Fibroblast of lung (primary cell): ENCODE measurements at places on chromosomes 3 and 15. TPM values are rescaled to one million over a fixed set of nuclear protein-coding genes. Genes with fewer than 3 reads are reported as not detected.

- H3K4me1 ChIP-seq, result no peaks in the 10 kb centered on the region
- DNase-seq, result no peak
- peaks cover 4% of the 10 kb centered on the region for H3K36me3 ChIP-seq
- no peak overlapping the region for H3K4me3 ChIP-seq
- no peaks in the 10 kb centered on the region for H3K27me3 ChIP-seq
- H3K27ac ChIP-seq, result no peak overlapping the region
Observed at GRCh38 chr3:25747033-25747432, 36.2 kb downstream of the NGLY1 start.

DNA sequence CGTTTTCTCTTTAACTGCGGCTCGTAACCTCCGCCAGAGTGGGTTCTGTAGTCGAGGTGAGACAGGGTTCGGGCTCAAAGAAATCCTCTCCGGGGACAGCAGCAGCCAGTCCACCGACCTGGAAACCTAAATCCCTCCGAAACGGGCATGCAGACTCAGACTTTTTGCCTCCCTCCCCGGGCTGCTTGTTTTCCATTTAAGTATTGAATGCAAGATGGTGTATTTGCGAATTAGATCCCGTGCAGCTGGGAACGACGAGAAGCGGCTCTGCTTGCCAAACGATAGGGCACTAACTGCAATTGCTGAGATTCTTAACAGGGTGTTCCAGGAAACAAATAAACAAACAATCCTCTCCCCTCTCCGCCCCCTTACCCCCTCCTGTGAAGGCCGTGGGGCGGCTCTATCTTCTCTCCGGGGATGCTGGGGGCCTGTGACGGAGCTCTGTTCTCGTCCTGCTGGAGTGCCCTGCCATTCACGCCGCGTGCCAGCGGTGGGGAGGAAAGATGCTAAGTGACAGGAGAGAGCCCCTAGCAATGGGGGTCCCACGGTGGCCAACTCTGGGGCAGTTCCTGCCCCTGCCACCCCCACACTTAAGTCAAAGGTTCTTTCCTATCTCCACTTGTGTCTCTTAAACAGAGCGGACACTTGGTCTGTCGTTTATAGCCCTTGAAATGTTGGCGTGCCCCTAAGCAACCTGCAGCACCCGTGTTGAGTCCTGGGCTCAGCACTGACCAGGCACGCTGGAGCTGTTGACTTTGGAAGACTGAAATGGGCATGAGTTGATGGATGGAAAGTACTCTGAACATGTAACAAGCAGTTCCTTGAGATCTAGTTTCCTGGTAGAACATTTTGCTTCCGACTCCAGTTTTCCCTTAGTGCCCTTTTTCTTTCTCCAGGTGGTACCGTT, 1.3 kb upstream of the ETV5 start:
- peak; percentile 57 for DNase-seq
- no peaks in the 10 kb centered on the region for H3K36me3 ChIP-seq
- peaks cover under 1% of the 10 kb centered on the region for H3K27me3 ChIP-seq
- H3K4me1 ChIP-seq, result peaks cover 12% of the 10 kb centered on the region
- H3K27ac ChIP-seq, result peak overlapping the region; percentile 91

DNA sequence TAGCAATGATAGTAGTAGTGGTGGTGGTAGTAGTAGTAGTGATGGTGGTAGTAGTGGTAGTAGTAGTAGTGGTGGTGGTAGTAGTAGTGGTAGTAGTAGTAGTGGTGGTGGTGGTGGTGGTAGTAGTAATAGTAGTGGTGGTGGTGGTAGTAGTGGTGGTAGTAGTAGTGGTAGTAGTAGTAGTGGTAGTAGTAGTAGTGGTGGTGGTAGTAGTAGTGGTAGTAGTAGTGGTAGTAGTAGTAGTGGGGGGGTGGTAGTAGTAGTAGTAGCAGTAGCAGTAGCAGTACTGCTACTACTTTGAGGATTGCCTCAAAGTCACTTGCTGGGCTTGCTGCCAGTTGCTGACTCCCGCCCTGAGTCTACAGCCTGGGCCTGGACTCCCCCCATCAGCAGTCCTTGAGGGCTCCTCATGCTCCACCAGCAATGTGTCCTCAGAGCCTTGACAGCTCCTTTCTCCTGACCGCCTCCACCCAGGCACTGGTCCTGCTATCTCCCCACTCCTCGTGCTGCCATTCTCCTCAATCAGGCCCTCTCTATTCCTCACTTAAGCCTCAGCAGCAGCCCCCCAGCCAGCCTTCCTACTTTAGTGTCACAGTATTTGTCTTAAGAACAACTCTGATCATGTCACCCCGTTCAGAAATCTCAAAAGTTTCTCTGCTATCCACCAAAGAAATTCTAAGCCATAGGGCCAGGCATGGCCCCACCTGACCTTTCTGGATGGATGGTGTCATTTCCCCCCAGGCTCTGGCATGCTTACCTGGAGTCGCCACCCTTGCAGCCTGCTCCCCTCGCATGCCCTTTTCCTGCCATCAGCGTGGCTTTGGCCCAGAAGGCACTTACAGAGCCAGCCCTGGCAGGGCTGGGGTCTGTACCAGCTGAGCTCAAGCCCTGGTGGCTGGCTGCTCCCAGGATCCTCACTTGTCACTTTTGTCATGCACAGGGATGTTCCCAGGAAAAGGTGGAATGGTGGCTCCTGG, 45.6 kb downstream of the DLEC1 start:
- H3K4me1 ChIP-seq, result no peaks in the 10 kb centered on the region
- H3K36me3 ChIP-seq, result no peaks in the 10 kb centered on the region
- H3K27me3 ChIP-seq, result no peaks in the 10 kb centered on the region
- H3K4me3 ChIP-seq, result no peak overlapping the region
- peak; percentile 41 for DNase-seq

GRCh38 chr15:77637851-77638692, 5.4 kb upstream of the LINGO1 start:
- no peak overlapping the region for H3K4me3 ChIP-seq
- H3K36me3 ChIP-seq, result no peaks in the 10 kb centered on the region
- no peak for DNase-seq
- peaks cover 22% of the 10 kb centered on the region for H3K27me3 ChIP-seq
- no peaks in the 10 kb centered on the region for H3K4me1 ChIP-seq

GRCh38 chr15:25796395-25796794, 66.7 kb downstream of the ATP10A start:
- no peak overlapping the region for H3K27ac ChIP-seq
- no peak overlapping the region for H3K4me3 ChIP-seq
- H3K36me3 ChIP-seq, result no peaks in the 10 kb centered on the region
- DNase-seq, result no peak

The PAQR5 gene
- total RNA-seq, result 9.8 and 16.2 TPM in 2 replicates

The TBCCD1 gene
- total RNA-seq, result 13.1 and 13.7 TPM in 2 replicates

GRCh38 chr3:102207151-102207571, 227.7 kb upstream of the ZPLD1 start:
- peaks cover 4% of the 10 kb centered on the region for H3K4me1 ChIP-seq
- peak; percentile 49 for DNase-seq
- no peak overlapping the region for H3K4me3 ChIP-seq
- H3K27ac ChIP-seq, result no peak overlapping the region
- no peaks in the 10 kb centered on the region for H3K36me3 ChIP-seq

The GRIP2 gene
- under 0.01 TPM in 2 replicates for total RNA-seq

DNA sequence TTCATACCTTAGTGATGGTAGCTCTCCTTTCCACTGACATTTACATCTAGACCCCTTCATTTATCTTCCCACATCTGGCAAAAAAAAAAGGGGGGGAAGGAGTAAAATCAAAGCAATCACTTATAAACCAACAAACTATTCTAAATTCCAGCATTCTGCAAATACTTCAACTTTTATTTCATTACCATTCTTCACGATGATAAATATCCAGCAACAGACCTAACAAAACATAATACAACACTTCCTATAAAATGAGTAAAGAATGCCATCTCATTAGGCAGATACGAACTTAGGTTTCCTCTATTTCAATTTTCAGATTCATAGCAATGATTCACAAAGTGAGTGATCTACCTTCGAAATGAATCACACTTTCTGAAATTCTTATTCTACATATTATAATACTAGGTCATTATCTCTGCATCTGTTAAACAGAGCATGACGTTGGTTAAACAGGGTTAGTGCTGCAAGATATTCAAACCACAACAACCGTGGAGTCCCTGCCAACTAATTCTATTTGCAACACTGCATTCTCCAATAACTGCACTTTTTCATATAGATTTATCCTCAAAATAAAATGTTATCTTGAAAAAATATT, at the start of gene LRRFIP2:
LRRFIP2 (minus strand) TSS at position 51 of the 595 bp plus-strand sequence. CDS start 25,599 bp downstream, outside the sequence.
- peaks cover 10% of the 10 kb centered on the region for H3K4me1 ChIP-seq
- H3K27me3 ChIP-seq, result no peaks in the 10 kb centered on the region
- H3K36me3 ChIP-seq, result no peaks in the 10 kb centered on the region
- H3K27ac ChIP-seq, result peak within 1 kb of the TSS; percentile 97

The FRMD5 gene
- total RNA-seq, result 1.3 and 4.3 TPM in 2 replicates

DNA sequence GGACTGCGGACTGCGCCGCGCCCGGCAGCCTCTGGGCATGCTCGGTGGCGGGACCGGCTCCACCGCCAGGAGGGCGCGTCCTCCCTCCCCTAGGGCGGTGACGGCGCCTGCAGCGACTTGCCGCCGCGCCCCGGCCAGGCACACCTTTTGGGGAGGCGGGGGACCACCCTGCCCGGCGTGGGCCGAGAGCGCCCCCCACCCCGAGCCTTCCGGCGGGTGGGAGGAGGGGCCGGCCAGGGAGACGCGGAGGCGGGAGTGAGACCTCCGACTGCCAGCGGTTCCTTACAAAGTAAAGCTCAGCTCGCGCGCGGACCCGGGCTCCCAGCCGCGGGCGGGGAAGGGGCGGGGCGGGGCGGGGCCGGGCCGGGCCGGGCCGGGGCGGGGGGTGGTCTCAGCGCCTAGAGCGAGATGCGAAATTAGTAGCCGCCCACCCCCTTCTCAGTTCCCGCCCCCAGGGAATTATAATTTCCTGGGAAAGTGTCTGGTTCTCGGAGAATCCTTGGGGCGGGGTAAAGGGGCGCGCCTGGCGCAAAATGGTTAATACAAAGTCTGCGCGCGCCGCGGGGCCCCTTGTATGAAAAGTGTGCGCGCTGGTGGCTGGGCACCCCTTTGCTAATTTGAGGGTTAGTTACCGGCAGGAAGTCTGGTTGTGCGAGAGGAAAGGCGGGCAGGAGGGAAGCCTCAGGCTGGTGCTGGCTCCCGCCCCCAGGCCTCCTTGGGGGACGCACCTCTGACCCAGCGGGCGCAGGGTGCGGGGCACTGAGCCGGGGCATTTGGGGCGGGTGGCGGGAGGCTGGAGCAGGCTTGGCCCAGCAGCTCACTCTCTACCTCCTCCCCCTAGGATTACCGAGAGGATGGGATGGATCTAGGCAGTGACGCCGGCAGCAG, 224.8 kb upstream of the IL12A start:
- peak overlapping the region; percentile 82 for H3K4me3 ChIP-seq
- peak; percentile 79 for DNase-seq
- H3K27me3 ChIP-seq, result no peaks in the 10 kb centered on the region
- peak overlapping the region; percentile 98 for H3K27ac ChIP-seq
- H3K36me3 ChIP-seq, result peaks cover 2% of the 10 kb centered on the region

DNA sequence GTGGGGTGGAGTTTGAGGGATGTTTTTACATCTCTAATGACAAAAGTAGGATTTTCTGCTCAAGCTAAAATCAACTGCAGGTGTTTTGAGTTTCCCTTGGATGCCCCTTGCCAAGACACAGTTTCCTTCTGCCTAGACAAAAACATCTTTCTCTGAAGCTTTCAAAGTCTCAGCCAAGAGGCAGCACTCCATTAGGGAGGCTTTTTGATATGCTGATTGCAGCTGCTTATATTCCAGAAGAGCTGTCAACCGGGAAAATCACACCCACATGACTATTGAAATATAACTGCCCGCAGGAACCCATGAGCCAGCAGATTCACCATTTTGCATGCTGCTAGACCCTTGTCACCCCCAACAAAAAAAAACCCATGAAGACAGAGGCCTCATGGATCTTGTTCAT, 27.5 kb upstream of the ZNF148 start:
- no peak overlapping the region for H3K27ac ChIP-seq
- H3K36me3 ChIP-seq, result no peaks in the 10 kb centered on the region
- DNase-seq, result no peak
- no peak overlapping the region for H3K4me3 ChIP-seq

- no peak overlapping the region for H3K4me3 ChIP-seq
- no peaks in the 10 kb centered on the region for H3K27me3 ChIP-seq
- no peaks in the 10 kb centered on the region for H3K36me3 ChIP-seq
Observed at GRCh38 chr3:373193-373779, 176.7 kb downstream of the CHL1 start.

The PLOD2 gene
- total RNA-seq, result 85.8 and 114 TPM in 2 replicates

- H3K27me3 ChIP-seq, result no peaks in the 10 kb centered on the region
- H3K27ac ChIP-seq, result no peak overlapping the region
- H3K36me3 ChIP-seq, result no peaks in the 10 kb centered on the region
- no peaks in the 10 kb centered on the region for H3K4me1 ChIP-seq
Observed at GRCh38 chr3:176785171-176785570, 412.1 kb downstream of the TBL1XR1 start.

The NR1I2 gene
- under 0.01 TPM in 1 of 2 replicates, not detected in the other for total RNA-seq

The CCR9 gene
- total RNA-seq, result not detected in 2 replicates

The GP5 gene
- total RNA-seq, result under 0.01 and 0.17 TPM in 2 replicates

DNA sequence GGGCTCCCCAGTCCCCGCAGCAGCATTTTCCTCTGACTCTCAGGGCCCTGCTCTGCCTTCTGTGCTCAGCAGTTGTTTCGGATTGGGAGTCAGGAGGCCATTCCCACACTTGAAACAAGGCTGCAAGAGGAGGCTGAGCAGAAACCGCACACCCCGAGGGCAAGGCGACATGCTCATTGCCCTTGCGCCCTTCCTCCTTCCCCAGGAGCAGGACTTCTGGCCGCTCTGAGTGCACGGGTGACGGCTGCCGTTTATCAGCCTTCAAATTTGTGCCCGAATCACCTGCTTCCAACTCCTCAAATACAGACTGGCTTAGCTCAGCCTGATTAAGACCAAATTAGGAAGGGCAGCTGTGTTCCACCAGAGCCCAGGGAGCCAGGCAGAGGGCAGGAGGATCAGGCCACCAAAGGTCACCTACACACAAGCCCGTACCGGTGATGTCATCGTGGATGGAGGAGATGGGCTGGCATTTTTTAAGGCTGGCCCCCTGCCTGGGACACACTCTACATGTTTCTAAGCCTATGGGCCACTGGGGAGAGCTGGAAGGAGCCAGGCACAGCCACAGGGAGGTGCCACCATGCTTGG, 38.1 kb downstream of the TM2D3 start:
- no peak for DNase-seq
- no peak overlapping the region for H3K27ac ChIP-seq
- no peak overlapping the region for H3K4me3 ChIP-seq
- H3K27me3 ChIP-seq, result no peaks in the 10 kb centered on the region
- H3K4me1 ChIP-seq, result no peaks in the 10 kb centered on the region

- no peaks in the 10 kb centered on the region for H3K4me1 ChIP-seq
- no peaks in the 10 kb centered on the region for H3K36me3 ChIP-seq
- no peak overlapping the region for H3K4me3 ChIP-seq
- H3K27me3 ChIP-seq, result no peaks in the 10 kb centered on the region
- DNase-seq, result no peak
- no peak overlapping the region for H3K27ac ChIP-seq
Observed at GRCh38 chr3:190303884-190304283, 18.4 kb downstream of the CLDN1 start.

DNA sequence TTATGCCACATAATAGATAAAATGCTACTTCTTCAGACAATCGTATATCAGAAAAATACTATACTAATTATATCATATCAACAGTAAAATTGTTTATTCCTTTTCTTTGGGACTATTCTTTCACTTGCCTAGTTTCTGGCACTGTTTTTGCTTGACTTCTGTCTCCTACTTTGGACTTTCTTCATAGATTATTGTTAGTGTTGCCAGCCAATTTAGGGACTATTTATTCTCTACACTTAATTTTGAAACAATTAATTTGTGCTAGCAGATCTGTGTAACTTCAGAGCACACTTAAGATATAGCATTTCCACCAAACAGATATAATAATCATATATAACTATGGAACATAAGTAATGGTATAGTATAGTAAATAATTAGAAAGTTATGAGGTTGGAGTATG, 305.6 kb downstream of the CADM2 start:
- H3K36me3 ChIP-seq, result no peaks in the 10 kb centered on the region
- no peaks in the 10 kb centered on the region for H3K4me1 ChIP-seq
- no peak overlapping the region for H3K4me3 ChIP-seq
- H3K27me3 ChIP-seq, result no peaks in the 10 kb centered on the region
